ENCODE measurements at places on chromosomes 16 and 17.

DNA sequence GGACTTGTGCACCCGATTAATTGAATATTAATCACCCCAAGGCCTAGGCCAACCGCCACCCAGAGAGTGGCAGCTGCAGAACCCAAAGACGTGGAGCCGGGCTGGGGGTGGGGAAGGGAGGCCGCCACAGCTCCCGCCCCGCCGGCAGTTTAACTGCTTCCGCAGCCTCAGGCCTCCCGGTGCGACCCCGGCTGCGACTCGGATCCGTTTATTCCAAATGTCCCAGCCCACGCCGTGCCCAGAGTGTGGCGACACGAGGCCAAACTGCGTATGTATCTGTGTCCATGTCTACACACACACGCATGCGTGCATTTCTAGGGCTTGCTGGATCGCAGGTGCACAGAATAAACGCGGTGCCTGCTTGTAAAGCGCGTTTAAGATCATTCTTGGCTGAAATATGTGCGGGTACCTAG, 802 bp upstream of the TOB1 start:
- no peak for DNase-seq

GRCh38 chr16:56366945-56367344, 58.4 kb downstream of the AMFR start:
- no peak for DNase-seq

- no peak for DNase-seq
These were observed 8.8 kb downstream of the CD2BP2 start for GRCh38 chr16:30346286-30346685.

DNA sequence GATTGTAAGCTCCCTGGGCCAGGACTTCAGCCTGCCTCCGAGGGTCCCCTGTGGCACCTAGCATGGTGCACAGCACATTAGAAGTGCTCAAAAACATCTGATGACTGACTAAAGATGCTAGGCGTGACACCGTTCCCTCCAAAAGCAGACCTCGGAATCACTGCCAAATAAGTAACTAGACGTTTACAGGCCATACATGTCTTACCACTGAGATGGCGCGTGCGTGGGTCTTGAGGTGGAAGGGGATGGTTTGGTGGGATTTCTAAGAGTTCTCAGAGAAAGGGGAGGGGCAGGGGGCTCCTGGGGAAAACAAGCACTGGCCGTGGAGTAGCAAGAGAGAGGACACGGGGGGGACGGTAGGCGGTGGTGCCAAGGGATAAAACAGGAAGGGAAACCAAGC, 12.4 kb downstream of the MPO start:
- DNase-seq: no peak

Measured in IMR-90 (cell line).